ENCODE measurements at places on chromosomes 7 and 10. TPM values are rescaled to one million over a fixed set of nuclear protein-coding genes. Genes with fewer than 3 reads are reported as not detected.

AKR1E2 gene
- total RNA-seq: 7.8 TPM

DRGX gene
- total RNA-seq: not detected

- no peak overlapping the region for H3K4me3 ChIP-seq
- no peaks in the 10 kb centered on the region for H3K4me1 ChIP-seq
- no peak for DNase-seq
- no peak overlapping the region for H3K27ac ChIP-seq
- H3K27me3 ChIP-seq: no peaks in the 10 kb centered on the region
These were observed 10.4 kb upstream of the EIF3A start for GRCh38 chr10:119090968-119091367.

- no peaks in the 10 kb centered on the region for H3K4me1 ChIP-seq
- H3K36me3 ChIP-seq: no peaks in the 10 kb centered on the region
- DNase-seq: no peak
- no peak overlapping the region for H3K27ac ChIP-seq
These were observed 173.7 kb downstream of the COBL start for GRCh38 chr7:51142741-51143385.

HOGA1 gene
- total RNA-seq: 0.89 TPM

DNA sequence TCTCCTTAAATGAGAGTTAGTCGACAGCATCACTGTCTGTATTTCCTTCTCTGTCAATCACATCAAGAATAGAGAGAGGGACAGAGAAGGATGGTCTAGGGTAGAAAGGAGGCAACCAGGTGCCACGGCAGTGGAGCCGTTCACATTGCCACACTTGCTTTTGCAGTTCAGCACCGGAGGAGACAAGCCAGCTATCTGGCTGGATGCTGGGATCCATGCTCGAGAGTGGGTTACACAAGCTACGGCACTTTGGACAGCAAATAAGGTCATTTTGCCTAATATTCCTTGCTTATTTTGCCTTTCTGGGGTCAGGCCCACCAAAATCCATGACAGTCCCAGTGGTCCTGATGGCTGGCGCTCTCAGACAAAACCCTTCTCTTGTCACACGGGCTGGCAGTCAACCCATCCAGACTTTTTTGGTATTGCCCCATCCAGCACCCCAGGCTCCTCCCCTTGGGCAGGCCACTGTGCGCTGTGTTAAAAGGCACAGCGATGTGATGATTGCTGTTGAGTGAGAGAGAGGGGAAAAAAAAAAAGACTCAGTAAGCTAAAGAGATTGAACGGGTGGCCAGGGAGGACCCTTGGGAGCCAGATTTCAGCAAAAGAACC, 8.4 kb downstream of the CPA2 start:
- H3K27ac ChIP-seq: peak overlapping the region; percentile 97
- no peaks in the 10 kb centered on the region for H3K36me3 ChIP-seq
- DNase-seq: peak; percentile 71
- H3K27me3 ChIP-seq: no peaks in the 10 kb centered on the region

DNA sequence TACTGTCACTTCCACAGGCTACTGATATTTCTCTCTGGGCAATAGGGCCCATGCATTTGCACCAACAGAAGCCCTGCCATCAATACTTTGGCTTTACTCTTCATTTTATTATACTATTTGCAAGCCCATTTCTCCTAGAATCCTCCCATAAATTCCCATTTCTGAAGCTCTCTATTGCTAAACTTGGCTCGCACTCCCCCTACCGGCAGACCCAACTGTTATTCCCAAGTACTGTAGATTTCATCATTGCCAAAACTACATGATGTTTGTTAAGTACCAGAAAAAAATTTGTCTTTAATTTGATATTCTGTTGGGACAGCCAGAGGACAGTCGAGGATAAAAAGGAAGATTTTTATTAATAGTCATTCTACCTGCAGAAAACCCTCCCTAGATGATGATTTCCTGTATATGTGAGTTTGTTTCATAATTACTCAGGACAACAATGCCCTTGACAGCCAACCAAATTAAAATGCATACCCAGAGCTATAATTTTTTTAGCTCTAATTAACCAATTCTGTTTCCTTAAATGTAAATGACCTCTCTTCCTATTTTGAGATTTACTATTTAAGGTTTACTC, 298.6 kb downstream of the REEP3 start:
- no peak overlapping the region for H3K4me3 ChIP-seq
- no peaks in the 10 kb centered on the region for H3K36me3 ChIP-seq
- H3K4me1 ChIP-seq: no peaks in the 10 kb centered on the region
- no peaks in the 10 kb centered on the region for H3K27me3 ChIP-seq
- no peak overlapping the region for H3K27ac ChIP-seq

DNA sequence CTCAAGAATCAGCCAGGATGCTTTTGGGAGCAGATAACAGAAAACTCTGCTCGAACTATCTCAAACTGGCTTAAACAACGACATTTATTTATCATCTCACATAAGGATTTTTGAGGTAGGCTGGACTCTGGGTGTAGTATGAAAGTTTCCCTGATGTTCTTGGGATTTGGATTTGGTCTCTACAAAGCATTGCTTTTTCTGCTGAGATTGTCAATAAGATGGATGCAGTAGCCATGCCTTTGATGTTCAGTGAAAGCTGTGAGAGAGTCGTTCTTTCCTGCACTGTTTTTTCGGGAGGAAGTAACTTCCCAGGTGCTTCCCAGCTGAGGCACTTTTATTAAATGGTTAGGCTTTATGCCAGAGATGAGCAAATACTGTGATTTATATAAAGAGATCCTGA, 181.1 kb downstream of the PRKG1 start:
- no peaks in the 10 kb centered on the region for H3K27me3 ChIP-seq
- DNase-seq: peak; percentile 72
- peaks cover 4% of the 10 kb centered on the region for H3K4me1 ChIP-seq

- H3K27me3 ChIP-seq: no peaks in the 10 kb centered on the region
- H3K27ac ChIP-seq: no peak overlapping the region
- no peaks in the 10 kb centered on the region for H3K4me1 ChIP-seq
- DNase-seq: no peak
These were observed 513.0 kb downstream of the INHBA start for GRCh38 chr7:41189866-41190265.

- peak overlapping the region; percentile 59 for H3K4me3 ChIP-seq
- peaks cover 63% of the 10 kb centered on the region for H3K4me1 ChIP-seq
- peaks cover 65% of the 10 kb centered on the region for H3K27me3 ChIP-seq
These were observed 61.6 kb upstream of the BTRC start for GRCh38 chr10:101292194-101293006.

ZNF467 gene
- 3.0 TPM for total RNA-seq

GRCh38 chr10:60359066-60359465, 30.6 kb downstream of the ANK3 start:
- H3K27me3 ChIP-seq: no peaks in the 10 kb centered on the region
- no peak for DNase-seq
- no peaks in the 10 kb centered on the region for H3K4me1 ChIP-seq
- no peaks in the 10 kb centered on the region for H3K36me3 ChIP-seq
- H3K27ac ChIP-seq: no peak overlapping the region

DNA sequence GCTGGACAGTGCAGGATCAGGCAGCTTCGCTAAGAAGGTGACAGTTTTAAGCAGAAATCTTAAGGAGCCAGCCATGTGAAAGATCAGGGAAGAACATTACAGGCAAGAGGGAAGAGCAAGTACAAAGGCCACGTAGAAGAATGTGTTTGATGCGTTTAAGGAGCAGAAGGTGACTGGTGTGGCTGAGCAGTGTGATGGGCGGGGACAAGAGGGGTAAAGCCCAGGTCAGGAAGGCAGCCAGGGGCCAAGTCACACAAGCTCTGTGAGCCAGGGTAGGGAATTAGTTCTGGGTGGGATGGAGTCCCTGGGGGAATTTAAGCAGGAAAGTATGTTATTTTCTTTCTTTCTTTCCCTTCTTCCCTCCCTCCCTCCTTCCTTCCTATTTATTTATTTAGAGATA, 166.9 kb downstream of the SH3PXD2A start:
- peaks cover 29% of the 10 kb centered on the region for H3K4me1 ChIP-seq
- H3K27me3 ChIP-seq: peaks cover 10% of the 10 kb centered on the region
- no peak for DNase-seq
- no peaks in the 10 kb centered on the region for H3K36me3 ChIP-seq

TRPV5 gene
- total RNA-seq: 0.04 TPM

All from muscle of leg (tissue), 16 donors.